ENCODE measurements at places on chromosomes 7 and 10.

DNA sequence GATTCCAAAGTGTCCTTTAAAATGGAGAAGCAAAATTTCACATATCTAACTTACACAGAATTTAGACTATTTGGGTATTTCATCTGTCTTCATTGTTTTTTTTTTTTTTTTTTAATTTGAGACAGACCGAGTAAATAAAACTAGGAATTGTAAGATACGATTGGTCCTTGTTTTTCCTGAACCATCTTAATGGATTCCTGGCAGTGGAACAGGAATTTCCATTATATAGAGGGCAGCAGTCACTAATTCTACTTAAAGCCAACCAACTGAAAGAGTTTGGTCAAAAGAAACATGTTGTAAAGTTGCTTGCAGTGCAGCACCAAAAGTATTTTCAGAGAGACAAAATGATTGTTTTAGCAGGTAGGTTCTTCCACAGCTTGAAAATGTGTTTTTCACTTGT lies 72.5 kb upstream of the HGF start:
- no peak for DNase-seq

DNA sequence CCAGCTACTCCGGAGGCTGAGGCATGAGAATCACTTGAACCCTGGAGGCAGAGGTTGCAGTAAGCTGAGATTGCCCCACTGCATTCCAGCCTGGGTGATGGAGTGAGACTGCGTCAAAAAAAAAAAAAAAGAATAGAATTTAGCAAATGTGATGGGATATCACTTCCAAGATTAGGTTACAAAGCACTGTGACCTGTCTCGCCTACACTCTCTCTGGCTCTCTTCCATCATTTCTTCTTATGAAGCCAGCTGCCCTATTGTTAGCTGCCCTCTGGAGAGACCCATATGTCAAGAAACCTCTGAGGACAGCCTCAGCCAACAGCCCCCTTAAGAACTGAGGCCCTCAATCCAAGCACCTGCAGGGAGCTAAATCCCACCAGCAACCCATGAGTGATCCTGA lies 28.2 kb downstream of the ARHGAP21 start:
- DNase-seq: no peak

GRCh38 chr7:148962823-148963582 lies 65.3 kb downstream of the PDIA4 start:
- DNase-seq: no peak

GRCh38 chr10:62464308-62464707 lies 90.1 kb downstream of the ZNF365 start:
- DNase-seq: no peak

- no peak for DNase-seq
Measured at GRCh38 chr10:56920601-56921261, 559.7 kb upstream of the ZWINT start.

GRCh38 chr7:29287366-29287765 lies 92.8 kb downstream of the CHN2 start:
- no peak for DNase-seq

DNA sequence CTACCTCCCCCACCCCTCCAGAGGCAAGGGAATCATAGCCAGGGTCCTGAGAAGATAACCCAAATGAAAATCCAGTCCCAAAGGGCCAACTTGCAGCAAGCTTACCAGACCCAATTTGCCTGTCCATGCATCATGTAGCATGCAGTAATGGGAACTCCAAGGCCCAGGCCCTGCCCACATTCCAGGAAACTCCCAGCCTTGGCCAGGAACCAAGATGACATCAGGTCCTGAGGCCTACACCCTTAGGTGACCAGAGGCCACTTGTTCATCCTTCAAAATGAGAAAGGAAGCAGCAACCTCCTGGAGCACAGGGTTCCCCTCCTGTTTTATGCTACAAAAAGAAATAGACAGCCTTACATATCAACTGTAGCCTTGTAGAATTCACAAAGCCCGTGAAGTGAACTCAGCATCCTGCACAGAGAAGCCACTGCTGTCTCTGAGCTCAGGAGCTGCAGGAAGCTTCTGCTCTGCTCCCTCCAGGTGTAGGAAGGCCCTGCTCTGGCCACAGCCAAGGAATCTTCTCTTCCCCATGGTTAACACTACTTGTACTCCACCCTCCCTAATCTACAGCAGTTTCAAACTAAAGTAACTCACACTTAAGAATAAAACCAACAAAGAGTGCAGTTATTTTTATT lies 30.3 kb upstream of the GRB10 start:
- no peak for DNase-seq

GRCh38 chr7:83466956-83467355 lies 182.0 kb downstream of the SEMA3E start:
- DNase-seq: no peak

All from NCI-H1436 treated with DMSO at 0.1 percent for 48 hours (cell line).